ENCODE measurements at places on chromosomes 11 and 22.

DNA sequence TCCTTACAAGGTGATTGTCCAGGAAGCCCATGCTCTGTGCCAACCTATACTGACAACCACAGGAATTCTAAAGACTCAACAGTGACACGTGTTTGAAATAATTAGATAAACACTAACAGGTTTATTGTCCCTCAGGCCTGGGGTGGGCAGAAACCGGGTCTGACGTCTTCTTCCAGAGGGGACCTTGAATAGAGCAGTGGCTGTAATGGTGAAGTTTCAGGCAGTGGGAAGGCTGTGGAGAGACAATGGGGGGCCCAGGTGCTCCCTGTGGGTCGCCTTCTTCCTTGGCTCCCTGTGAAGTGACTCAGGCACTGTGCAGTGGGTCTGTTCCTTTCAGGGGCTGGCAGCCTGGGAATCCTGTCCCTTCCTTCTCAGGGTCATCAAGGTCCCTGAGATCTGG lies 54.6 kb downstream of the OTOG start:
- DNase-seq: no peak

- DNase-seq: no peak
These were observed 1.5 kb downstream of the MS4A8 start for GRCh38 chr11:60700689-60701468.

DNA sequence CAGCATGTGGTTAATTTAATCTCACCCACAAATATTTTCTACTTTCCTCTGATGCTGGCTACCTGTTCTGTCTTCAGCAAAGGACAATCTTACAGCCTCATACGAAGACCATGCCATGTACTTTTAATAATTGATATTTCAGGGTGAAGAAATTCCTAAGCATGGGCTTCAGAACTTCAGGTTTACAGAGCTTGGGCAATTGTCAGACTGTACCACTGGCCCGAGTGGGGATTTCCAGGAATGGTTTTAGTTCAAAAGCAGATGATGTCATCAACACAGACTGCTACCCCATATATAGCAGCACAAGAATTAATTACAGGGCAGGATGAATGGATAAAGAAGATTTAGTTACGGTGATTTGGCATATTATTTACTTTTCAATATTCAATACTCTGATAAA lies 171.8 kb downstream of the ETS1 start:
- DNase-seq: peak; percentile 41

GRCh38 chr11:72154816-72155215 lies 19.3 kb downstream of the FOLR3 start:
- DNase-seq: no peak

- peak; percentile 55 for DNase-seq
These were observed 883 bp downstream of the HIPK3 start for GRCh38 chr11:33257897-33258630.

DNA sequence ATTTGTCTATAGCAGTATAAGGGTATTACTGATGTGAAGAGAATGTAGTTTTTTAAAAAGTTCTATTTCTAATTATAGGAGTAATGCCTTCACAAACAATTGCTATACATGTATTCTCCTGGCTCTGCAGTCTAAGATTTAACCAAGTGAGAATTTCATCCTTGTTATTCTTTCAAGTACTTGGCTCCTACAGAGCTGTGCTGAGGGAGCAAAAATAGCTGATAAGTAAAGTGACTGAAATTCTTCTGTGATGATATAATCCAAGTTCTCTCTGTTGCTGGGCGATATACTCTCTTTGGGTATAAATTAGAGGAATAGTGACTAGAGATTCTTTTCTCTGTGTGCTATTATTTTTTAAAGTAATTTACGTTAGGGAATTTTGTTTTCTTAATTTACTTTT lies 68.0 kb downstream of the PGR start:
- peak; percentile 28 for DNase-seq

GRCh38 chr11:12232817-12233601 lies 122.6 kb downstream of the MICAL2 start:
- peak; percentile 97 for DNase-seq

DNA sequence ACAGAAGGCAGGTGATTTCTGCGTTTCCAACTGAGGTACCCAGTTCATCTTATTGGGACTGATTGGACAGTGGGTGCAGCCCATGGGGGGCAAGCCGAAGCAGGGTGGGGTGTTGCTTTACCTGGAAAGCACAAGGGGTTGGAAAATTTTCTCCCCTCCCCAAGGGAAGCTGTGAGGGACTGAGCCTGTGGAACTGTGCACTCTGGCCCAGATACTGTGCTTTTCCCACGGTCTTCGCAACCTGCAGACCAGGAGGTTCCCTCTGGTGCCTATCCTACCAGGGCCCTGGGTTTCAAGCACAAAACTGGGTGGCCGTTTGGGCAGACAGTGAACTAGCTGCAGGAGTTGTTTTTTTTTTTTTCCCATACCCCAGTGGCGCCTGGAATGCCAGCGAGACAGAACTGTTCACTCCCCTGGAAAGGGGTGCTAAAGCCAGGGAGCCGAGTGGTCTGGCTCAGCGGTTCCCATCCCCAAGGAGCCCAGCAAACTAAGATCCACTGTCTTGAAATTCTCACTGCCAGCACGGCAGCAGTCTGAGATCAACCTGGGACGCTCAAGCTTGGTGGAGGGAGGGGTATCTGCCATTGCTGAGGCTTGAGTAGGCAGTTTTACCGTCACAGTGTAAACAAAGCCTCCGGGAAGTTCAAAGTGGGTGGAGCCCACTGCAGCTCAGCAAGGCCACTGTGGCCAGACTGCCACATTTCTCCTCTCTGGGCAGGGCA lies 97.2 kb downstream of the JRKL start:
- peak; percentile 19 for DNase-seq

DNA sequence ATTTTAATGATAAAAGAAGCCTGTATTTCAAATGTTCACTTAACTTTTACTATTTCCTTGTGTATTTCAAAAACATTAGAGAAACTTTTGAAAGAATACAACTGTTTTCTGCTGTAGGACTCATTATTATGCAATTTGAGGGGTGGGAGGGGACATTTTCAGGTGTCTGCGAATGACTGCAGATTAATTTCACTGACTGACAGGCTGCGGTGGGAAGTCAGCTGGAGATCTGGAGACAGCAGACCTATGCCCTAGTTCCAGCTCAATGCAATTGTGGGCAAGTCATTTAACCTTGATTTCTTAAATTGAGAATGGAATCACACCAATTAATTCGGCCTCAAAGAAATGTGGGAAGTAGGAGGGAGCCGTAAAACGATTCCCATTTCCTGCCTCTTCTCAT lies 128.7 kb downstream of the ARL14EP start:
- no peak for DNase-seq

- no peak for DNase-seq
These were observed 1150.5 kb downstream of the BRD1 start for GRCh38 chr22:48677168-48677520.

GRCh38 chr11:57475671-57476046 lies 15.3 kb downstream of the RTN4RL2 start:
- no peak for DNase-seq
